ENCODE measurements at places on chromosomes 12 and 14.

- DNase-seq, result no peak
Observed at GRCh38 chr14:54815016-54815415, 87.6 kb downstream of the GCH1 start.

- no peak for DNase-seq
Observed at GRCh38 chr14:55505846-55506245, 65.4 kb upstream of the TBPL2 start.

- no peak for DNase-seq
Observed at GRCh38 chr12:75774261-75775052, 257.1 kb downstream of the PHLDA1 start.

GRCh38 chr12:273382-273781 is 10.7 kb upstream of the SLC6A13 start:
- DNase-seq, result no peak

- peak; percentile 63 for DNase-seq
Observed at GRCh38 chr12:102120886-102121285, 903 bp downstream of the PARPBP start.

DNA sequence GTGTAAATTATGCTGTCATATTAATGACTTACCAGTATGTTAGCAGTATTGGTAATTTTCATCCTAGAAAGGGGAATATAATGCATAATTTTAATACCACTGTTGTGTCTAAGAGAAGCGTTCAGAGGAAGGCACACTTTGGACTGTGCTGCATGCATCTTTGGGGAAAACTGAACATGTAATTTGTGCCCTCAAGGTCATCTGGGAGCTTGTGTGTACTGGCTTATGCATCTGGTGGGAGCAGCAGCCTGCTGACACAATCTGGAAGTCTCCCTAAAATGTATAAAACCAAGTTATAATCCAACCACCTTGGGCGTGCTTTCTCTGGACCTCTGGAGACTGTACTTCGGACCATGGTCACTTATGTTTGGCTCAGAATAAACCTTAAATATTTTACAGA is 14.1 kb downstream of the FGD4 start:
- DNase-seq, result no peak
